ENCODE measurements at places on chromosomes 6 and 20.

- no peak for DNase-seq
These were observed 35.0 kb upstream of the ENTPD6 start for GRCh38 chr20:25160467-25160866.

DNA sequence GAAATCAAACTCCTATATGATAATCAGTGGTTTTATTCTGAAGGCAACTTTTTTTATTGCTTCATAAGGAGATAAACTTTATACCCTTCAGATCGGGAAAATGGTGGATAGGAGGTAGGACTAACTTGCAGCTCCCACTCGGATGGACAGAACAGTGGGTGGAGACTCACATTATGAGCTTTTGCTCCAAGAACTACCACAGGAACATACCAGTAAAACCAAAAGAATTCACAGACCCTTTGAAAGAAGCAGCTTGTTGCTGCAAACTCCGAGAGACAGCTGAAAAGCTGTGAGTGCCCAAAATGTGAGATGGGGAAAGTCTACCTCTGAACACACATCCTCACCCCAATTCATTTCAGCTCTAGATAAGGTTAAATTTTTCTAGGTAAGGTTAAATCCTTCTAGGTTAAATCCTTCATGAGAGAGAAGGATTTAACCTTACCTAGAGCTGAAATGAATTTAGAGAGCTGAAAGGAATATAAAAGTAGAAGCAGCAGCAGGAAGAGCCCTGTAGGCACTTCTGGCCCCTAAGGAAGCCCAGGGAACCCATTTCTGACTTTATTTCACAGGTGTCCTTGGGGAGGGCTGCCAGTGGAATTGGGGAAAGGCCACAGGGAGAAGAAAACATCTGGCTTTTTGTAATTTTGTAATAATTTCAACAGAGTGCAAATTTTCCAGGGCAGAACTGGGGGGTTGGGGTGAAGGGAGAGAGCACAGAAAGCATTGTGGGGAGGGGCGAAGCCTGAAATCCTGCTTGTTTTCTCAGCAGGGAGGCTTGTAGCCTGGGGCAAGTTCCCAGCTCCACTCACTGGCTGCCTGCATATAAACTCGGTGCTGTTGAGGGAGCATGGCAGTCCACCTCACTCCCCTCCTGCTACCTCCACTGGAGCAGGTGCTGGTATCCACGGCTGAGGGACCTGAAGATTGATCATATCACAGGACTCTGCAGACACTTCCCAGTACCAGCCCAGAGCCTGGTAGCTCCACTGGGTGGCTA is 65.9 kb upstream of the HCRTR2 start:
- no peak for DNase-seq

DNA sequence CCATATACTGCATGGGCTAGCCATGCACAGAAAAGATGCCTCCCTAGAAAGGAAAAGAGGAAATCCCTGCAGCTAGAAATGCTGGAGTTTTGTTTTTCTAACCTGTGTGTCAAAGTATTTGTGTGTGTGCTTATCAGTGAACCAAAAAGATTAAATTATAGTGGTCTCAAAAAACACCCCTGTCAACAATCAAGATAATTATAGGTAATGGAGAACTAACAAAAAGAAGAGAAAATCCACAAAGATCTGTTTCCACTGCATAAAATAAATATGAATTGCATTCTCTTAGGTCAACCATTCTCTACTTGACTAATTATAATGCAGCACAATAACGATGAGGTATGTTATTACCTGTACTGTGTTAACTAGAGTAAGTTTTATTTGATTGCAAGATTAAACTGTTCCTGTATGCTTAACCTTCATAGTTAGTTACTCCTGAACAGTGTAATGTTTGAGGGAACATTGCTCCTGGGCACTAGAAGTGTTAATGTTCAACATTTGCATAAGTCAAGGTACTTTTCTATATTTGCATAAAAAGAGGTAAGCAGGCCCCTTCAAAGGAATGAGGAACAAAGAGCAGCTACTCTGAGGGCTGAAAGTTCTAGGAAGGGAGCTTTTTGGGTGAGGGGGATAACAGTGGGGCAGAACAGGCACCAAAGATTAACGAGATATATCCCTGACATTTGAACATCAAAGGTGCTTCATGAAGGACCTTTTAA is 212.1 kb downstream of the BTBD9 start:
- no peak for DNase-seq

- no peak for DNase-seq
These were observed 224.3 kb downstream of the TTLL2 start for GRCh38 chr6:167549213-167549612.

DNA sequence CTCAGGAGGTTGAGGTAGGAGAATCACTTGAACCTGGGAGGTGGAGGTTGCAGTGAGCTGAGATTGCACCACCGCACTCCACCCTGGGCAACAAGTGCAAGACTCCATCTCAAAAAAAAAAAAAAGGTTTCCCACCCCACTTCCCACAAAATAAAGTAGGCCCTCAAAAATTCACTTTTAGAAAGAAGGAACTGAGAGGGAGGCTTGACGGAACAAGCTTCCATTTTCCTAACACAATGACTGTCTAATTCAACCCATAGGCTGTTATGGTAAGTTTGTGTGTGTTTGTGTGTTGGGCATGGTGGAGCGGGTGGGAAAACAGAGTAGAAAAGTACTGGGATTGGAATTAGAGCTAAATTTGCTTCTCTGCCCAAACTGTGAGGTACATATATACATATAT is 98.4 kb upstream of the MAN1A1 start:
- DNase-seq = peak; percentile 9

GRCh38 chr6:119587537-119587936 is 238.0 kb upstream of the MAN1A1 start:
- DNase-seq = no peak

GRCh38 chr6:37340639-37340943 is 13.2 kb upstream of the RNF8 start:
- DNase-seq = no peak

DNA sequence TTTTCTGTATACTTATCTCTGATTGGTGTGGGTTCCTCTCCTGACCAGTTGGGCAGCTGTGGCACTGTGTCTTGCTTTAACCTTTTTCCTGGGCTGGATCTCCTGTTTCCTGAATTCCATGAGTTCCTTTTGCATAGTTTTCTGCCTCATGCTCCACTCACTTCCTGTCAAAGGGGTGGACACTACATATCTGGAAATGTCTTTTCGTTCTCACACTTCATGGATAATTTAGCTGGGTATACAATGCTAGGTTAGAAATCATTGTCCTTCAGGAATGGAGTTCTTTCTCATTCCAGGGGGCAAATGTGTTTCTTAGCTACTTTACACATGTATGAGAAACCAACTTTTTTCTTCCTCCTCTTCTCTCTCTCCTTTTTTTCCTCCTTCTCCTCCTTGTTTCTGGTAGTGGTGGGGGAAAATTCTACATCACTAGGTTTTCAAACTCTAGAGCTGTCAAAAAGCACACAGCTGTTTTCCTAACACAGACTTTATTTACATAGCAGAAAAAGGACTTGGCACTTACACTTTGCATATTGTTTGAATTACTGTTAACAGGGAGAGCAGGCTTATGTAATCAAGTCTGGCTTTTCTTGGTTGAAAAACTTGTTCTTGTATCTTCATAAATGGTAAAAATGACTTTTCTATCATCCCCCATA is 9.0 kb upstream of the DDX27 start:
- DNase-seq = no peak

GRCh38 chr6:40336296-40336695 is 250.9 kb downstream of the LRFN2 start:
- DNase-seq = no peak

DNA sequence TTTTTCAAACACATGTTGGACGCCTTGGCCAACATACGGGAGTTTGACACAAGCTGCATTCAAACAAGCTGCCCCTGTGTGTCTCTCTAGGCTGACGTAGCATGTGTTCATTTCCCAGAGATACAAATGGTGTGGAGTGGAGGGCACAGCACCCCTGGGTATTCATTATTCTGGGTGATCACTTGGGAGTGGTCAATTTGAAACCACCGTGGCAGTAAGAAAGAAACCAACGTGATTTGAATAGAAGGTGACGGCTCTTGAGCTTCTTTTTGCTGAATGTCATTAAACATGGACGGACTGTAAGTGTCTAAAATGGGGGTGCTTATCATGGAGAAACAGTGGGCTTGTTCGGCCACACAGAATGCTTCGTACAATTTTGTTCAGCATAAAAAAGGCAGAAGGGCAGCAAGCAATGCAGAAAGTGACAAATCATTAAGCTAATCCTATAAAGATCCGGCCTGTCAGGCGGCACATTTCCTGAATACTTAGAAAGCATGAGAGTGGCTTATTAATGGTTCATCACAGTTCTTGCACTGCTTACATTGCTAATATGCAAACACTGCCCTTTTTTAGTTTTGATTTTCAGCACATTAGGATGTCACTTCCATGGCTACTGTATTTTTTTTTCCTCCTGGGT is 1261.9 kb upstream of the CITED2 start:
- no peak for DNase-seq

- DNase-seq = no peak
These were observed 23.6 kb downstream of the KCNG1 start for GRCh38 chr20:50999355-50999754.

- no peak for DNase-seq
These were observed 347.6 kb upstream of the IMPG1 start for GRCh38 chr6:76420094-76420493.

DNA sequence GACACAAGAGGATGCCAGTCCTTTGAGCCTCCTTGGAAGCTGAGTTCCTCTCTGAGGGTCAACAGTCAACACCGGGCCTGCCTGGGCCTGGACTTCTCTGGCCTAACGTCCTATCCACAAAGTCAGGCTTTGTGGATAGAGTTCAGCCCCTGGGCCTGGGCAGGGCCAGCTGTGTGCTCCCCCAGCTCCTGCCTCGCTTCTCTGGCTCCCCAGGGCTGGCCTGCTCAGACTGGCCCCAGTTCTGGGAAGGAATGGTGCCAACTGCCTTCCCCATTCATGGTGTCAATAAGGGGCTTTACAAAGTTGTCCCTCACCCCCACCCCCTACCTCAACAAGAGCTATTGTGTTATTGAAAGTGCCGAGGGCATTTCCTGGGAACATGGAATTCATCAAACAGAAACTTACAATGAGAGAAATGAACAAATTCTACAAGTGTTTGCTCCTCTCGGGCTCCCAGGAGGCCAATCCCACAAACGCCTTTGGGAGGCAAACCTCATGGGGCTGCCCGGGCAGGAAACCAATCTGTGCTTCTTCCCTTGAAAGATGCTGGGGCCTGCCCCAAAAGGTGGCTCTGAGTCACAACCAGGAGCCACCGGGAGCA is 26.5 kb upstream of the PPP1R14C start:
- no peak for DNase-seq

DNA sequence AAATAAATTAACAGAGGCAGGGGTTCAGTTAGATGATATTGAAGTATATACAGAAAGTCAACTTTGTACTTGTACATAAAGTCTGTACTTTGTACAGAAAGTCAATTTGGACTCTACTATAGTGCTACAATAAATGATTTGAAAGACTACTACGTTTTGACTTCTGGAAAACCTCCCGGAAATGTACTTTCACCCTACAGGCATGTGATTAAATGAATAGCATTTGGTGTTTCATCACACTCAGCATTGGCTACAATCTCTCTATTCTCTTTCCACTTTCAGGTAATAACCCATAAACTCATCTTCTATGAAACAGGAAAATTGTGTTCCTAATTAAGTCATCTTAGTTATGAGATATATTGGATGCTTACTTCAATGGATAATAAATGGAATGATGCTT is 25.6 kb upstream of the MC3R start:
- no peak for DNase-seq

GRCh38 chr20:63067721-63068560 is 61.2 kb upstream of the BHLHE23 start:
- DNase-seq = no peak

GRCh38 chr6:53347250-53347920 is 1.4 kb downstream of the ELOVL5 start:
- DNase-seq = peak; percentile 40

- DNase-seq = no peak
These were observed 99.3 kb downstream of the LRRC1 start for GRCh38 chr6:53894091-53894490.

DNA sequence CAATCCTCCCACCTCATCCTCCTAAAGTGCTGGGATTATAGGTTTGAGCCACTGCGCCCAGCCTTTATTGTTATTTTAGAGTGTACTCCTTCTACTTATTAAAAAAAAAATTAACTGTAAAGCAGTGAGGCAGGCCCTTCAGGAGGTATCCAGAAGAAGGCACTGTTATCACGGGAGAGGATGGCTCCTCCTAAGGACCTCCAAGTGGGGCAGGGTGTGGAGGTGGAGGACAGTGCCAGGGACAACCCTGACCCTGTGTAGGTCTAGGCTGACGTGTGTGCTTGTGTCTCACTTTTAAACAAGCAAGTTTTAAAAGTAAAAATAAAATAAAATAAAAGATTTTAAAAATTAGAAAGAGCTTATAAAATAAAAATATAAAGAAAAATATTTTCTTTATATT is 23.7 kb upstream of the TAF4 start:
- DNase-seq = no peak

DNA sequence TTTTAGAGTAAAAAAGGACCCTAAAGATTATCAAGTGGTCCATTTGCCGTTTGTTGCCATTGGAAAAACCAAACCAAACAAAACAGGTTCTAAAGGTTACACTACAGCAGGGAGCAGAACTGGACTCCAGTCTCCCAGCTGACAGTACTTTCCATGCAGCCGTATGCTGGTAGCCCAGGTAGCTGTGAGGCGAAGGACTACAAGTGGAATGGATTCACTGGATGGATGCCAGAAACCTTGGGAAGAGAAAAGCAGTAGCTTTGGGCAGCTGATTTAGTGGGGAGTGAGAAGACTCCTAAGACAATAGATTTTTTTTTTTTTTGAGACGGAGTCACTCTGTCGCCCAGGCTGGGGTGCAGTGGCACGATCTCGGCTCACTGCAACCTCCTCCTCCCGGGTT is 88.3 kb downstream of the SASH1 start:
- no peak for DNase-seq

- no peak for DNase-seq
These were observed 3.8 kb upstream of the AFG1L start for GRCh38 chr6:108291091-108291490.

GRCh38 chr6:146028851-146029572 is at the start of gene GRM1:
TSS of gene GRM1 (plus strand) at chr6:146029062. CDS start at chr6:146029518, 456 bp downstream.
- no peak for DNase-seq

- peak; percentile 27 for DNase-seq
These were observed 474.6 kb downstream of the COL12A1 start for GRCh38 chr6:74731204-74731603.

- no peak for DNase-seq
These were observed 82.7 kb upstream of the CARMIL1 start for GRCh38 chr6:25196464-25196863.

- DNase-seq = no peak
These were observed 181.1 kb upstream of the MARCKS start for GRCh38 chr6:113676057-113676456.

DNA sequence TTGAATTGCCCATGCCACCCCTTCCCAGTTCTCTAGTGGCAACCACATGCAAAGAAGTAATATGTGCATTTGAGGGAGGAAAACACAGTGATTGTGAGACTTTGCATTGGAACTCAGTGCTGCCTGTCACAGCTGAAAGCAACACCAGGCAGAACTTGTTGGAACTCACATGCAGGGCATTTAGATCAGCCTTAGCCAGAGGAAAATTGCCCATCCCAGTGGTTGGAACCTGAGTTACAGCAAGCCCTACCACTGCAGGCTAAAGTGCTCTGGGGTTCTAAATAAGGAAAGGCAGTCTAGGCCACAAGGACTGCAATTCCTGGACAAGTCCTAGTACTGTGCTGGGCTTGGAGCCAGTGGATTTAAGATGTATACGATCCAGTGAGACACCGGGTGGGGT is 245.3 kb upstream of the UFL1 start:
- no peak for DNase-seq
